Brain (organoid and tissue), 16 donors: ENCODE measurements at places on chromosomes 6 and 20. TPM values are rescaled to one million over a fixed set of nuclear protein-coding genes. Genes with fewer than 3 reads are reported as not detected.

Gene IL20RA
- polyA plus RNA-seq = 2.1 TPM

Gene NRN1
- polyA plus RNA-seq = 44.2 TPM

Gene SCRT2
- polyA plus RNA-seq = 0.98 TPM

Gene SYCP2L
- 0.75 TPM for polyA plus RNA-seq

Gene AIF1
- 14.9 TPM for polyA plus RNA-seq

Gene SPATS1
- not detected for polyA plus RNA-seq

Gene STK4
- 13.8 TPM for polyA plus RNA-seq
